ENCODE measurements at places on chromosomes 13 and 19.

DNA sequence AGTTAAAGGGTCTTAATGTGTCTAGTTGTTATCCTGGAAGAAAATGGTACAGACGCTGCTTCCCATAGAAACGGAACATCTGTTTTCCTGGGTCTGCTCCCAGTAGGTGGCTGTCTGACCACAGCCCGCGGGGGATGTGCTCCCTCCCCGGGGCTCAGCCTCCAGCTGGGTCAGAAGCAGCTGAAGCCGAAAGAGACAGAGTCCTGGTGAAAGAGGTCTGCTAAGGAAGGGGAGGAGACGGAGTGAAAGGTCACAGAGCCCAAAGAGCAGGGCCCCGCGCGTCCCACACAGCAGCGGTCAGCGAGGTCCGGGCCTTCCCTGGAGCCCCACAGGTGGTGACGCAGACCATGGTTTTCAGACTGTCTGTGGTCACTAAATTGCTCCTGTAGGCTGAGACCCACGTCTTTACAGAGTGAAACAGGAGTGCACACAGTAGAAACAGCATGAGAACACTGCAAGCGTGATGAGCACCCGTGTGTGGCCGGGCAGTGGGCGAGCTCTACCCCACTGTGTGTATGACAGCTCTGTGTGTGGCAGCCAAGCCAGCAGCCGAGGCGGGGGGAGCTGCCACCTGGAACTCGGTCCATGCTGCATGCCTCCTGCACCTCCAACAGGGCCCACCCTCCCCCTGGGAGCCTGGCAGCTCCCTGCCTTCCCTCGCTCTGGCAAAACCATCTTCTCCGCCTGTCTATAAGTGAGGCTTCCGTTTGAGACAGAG lies 52.0 kb upstream of the C13orf46 start:
- DNase-seq = peak; percentile 50

GRCh38 chr13:51777921-51778320 lies 26.0 kb downstream of the DHRS12 start:
- no peak for DNase-seq

- DNase-seq = no peak
These were observed 8.3 kb downstream of the FAM98C start for GRCh38 chr19:38411041-38411712.

DNA sequence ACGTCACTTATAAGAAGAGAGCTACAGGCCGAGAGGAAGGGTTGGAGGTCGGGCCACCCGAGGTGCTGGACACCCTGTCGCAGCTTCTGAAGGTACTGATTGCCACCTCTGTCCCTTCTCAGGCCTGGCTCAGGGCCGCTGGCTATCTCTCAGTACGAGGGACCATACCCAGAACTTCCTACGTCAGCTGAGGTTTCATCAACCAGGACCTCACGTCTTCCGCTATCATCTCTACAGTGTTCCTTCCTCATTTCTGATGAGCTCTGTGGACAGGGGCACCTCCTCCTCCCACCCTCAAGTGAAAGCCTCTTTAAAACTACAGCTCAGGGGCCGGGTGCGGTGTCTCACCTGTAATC lies 58.2 kb upstream of the USE1 start:
- DNase-seq = no peak
